Astrocyte of the cerebellum (primary cell): ENCODE measurements at places on chromosomes 13 and 19.

- DNase-seq: no peak
These were observed 44.9 kb downstream of the BICRA start for GRCh38 chr19:47653856-47654255.

DNA sequence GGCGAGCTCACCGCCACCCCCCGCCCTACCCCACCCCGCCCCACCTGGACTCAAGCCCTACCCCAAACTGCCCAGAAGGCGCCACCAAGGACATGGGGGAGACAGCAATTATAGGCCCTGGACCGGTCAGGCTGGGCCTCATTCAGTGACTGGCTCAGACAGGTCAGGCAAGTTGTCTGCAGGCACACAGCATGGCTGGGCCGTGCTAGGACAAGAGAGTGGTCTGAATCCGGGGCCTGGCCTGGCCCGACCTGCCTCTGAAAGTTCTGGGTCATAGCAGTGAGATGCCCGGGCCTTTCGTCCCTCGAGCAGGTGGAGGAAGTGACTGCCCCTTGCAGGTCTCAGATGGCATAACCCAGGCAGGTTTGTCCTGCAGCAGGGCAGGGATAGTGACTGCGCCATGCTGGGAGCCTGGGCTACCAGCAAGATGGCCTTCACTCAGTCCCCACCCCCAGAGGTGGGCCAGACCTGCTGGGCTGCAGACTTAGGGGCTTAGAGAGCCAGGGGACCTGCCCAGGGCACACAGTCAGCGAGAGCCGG lies 21.0 kb downstream of the COMP start:
- DNase-seq: no peak

- DNase-seq: no peak
These were observed 6.3 kb downstream of the CDADC1 start for GRCh38 chr13:49254007-49254406.

DNA sequence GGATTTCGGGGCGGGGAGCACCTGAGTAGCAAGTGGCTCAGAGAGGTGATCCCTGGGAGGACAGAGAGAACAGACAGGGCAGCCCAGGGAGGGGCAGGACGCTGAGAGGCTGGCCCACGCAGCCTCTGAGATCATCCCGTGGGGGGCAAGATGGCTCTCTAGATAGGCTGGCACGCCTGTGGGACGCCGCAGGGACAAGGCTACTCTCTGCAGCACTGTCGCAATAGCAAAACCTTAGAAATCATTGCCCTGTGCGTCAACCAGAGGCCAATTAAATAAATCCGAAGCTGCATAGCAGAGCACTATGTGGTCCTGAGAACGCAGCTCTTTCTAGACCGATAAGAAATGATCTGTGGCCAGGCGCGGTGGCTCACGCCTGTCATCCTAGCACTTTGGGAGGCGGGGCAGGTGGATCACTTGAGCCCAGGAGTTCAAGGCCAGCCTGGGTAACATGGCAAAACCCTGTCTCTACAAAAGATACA lies 5.1 kb downstream of the PEX11G start:
- DNase-seq: no peak

DNA sequence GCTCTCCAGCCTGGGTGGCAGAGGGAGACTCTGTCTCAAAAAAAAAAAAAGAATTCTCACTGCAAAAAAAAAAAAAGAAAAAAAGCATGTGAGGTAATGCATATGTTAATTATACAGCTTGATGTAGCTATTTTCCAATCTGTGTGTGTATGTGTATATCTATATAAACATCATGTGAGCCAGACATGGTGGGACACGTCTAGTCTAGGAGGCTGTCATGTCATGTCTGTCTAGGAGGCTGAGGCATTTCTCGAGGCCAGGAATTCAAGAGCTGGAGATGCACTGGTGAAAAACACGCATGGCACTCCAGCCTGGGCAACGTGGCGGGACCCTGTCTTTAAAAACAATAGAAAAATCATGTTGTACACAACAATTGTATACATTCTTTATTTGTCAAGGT lies 6.9 kb upstream of the SBK3 start:
- DNase-seq: no peak

- DNase-seq: no peak
These were observed 393.6 kb downstream of the TDRD3 start for GRCh38 chr13:60790620-60791019.

DNA sequence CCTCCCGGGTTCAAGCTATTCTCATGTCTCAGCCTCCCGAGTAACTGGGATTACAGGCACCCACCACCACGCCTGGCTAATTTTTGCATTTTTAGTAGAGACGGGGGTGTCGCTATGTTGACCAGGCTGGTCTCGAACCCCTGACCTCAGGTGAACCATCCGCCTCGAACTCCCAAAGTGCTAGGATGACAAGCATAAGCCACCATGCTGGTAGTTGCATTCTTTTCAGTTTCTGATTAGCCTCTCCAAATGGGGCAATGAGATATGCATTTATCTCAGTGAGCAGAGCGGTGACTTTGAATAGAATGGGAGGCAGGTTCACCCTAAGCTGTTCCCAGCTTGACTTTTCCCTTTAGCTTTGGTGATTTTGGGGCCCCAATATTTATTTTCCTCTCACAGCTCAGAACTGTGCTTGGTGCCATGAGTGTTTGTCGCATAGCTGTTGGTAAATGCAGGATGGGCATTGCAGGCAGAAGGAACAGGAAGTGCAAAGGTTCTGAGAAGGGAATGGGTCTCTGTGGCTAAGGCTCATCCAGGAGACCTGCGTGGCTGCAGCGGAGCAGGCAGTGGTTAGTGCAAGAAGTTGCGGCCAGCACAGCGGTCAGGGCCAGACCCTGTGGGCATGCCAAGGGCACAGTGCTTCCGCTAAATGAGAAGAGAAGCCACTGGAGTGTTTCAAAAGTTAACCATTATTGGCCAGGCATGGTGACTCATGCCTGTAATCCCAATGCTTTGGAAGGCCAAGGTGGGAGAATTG lies 20.7 kb downstream of the LYPD3 start:
- no peak for DNase-seq

- DNase-seq: no peak
These were observed 4.2 kb upstream of the SPC24 start for GRCh38 chr19:11159598-11160439.

DNA sequence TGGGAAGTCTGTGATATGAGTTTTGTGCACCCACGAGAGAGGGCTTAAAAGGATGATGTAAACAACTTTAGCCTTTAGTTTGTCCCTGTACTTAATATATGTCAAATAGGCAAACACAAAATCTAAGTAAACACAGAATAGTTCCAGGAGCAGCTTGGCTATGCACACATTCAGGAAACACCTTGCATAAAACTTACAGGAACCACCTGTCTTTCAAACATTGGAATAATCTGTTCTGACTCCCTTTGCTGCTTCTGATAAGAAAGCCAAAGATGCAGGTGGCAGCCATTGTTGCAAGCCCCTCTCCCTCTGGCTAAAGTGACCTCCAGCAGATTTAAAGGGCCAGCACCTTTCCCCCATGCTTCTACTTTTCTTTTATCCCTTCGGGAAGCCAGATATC lies 4.7 kb downstream of the EEF1AKMT1 start:
- no peak for DNase-seq

DNA sequence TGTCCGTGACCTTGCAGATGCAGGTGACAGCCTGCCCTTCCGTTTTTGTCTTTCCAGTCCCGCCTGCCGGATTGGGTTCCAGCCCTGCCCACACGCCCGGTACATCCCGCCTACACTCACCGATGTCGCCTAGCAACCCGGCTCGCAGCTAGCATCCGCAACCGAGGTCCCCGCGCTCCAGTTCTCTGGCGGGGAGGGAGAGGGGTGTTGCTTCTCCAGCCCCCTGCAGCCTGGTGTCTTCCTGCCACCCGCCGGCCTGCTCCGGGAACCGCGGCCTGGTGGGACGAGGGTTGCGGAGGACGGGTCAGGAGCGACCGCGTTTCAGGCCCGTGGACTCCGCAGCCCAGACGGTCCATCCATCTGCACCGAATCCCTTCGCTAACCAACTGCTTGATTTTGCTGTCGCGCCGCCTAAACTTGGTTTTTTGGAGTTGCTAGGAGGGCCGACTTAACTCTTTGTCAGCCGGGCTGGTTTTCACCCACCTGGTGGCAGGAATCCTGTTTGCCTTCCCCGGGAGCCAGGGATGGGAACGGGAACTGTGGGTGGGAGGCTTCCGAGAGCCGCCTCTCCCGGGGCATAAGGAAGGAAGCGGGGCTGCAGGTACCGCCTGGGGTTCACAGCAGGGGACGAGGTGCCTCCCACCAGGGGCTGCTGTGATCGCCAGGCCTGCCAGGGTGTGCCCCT lies 15.4 kb upstream of the MATK start:
- DNase-seq: no peak

- no peak for DNase-seq
These were observed 3.8 kb downstream of the ATP12A start for GRCh38 chr13:24683838-24684599.

DNA sequence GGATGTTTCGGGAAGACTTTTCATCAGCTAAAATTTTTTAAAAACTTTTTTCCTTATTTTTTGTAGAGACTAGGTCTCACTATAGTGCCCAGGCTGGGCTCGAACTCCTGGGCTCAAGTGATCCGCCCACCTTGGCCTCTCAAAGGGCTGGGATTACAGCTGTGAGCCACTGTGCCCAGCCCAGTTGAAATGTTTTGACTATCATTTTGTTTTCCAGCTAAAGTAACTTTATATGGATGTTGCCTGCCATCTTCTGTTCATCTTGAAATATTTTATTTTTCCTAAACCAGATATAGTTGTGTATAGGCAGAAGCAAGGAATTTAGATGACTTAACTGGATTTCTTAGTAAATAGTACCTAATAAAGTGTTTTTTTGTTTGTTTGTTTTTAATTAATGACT lies 7.0 kb downstream of the CAB39L start:
- no peak for DNase-seq

- no peak for DNase-seq
These were observed 21.3 kb downstream of the B3GLCT start for GRCh38 chr13:31221057-31221456.

DNA sequence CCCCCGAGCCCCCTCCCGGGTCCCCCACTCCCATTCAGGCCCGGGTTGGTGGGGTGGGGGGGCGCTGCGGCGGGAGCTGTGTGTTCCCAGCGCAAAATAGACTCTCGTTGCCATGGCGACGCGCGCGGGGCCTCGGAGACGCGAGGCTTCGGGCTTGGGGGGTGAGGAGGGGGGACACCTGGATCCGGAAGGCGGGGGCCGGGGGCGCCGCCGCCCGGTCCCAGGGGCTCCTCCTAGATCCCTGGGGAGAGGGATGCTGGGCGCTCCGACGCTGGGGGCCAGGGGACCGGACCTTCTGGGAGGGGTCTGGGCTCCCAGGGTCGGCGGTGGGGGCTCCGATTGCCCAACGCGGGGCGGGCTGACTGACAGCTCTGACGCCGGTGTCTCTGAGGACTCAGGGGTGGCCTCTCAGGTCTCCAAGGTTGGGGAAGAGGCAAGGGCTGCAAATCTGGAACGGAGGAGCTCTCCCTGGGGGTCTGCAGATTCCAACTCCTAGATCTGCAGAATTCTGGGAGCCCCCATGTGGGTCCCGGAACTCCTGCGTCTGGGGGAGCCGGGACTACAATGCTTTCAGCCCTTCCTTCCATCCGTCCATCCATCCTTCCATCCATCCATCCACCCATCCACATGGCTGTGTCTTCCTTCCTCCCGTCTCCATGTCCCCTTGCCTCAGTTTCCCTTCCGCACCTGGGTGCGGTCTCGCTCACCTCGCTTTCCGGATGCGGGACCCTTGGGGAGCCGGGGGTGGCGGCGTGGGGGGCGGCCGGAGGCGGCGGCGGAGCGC lies 9.1 kb upstream of the SHISA7 start:
- DNase-seq: no peak

DNA sequence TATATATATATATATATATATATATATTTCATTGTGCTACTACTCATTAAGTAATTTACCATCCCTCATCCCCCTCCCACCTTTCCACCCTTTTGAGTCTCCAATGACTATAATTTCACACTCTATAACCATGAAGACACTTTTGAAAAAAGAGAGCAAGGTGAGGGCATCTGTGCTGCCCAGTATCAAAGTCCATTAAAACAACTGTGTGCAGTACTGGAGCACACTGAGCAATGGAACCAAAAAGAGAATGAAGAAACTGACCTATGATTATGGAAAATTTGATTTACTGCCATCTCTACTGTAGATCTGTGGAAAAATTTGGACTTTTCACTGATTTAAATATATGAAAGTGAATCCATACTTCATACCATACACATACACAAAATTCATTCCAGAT lies 217.9 kb downstream of the COL4A1 start:
- no peak for DNase-seq

GRCh38 chr13:68715651-68716050 lies 1392.0 kb upstream of the ATXN8OS start:
- DNase-seq: no peak

- no peak for DNase-seq
These were observed 22.6 kb upstream of the TIMM44 start for GRCh38 chr19:7965921-7966665.

DNA sequence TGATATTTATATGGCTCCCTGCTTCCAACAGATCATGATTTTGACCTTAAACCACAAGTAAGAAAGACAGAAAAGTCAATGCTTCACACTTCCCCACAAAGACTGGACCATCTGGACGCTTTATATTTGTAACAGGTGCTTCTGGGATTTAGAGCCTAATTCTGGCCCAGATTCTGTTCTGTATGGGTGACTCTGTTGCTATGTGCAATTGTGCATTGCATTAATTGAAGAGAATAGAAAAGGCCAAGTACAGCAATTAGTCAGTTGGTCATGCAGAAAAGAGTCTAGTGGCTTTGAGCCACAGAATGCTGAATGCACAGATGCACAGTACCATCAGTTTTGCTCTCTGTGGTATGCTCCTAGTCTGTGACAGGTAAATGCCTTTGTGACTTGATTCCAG lies 657.4 kb upstream of the ATXN8OS start:
- no peak for DNase-seq

DNA sequence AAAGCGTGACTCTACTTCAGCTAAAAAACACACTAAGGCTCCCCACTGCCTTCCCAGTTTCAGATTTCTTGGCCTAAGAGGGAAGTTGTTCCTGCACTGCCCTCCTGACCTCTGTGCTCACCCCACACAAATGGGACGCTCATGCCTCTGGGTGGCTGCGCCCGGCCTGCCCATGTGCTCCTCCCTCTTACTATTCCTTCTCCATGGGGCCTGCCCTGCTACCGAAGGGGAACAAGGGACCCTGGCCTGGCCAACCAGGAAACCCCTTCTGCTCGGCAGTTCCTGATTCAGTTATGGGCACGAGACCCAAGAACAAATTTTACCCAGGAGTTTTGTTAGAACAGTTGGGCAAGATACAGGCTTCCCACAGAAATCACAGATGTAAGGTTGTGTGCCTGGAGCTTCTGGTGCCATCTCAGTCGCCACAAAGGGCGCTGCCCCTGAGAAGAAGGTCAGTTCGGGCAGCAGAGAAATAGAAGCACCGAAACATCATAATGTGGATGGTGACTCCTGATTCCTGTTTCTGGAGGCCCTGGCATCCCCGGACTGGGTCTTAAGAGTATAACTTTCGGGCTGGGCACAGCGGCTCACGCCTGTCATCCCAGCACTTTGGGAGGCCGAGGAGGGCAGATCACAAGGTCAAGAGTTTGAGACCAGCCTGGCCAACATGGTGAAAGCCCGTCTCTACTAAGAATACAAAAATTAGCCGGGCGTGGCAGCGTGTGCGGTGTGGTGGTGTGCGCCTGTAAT lies 5.4 kb upstream of the PLPP2 start:
- DNase-seq: no peak
